ENCODE measurements at places on chromosomes 6 and 20.

- no peak for DNase-seq
These were observed 77.0 kb downstream of the CDH4 start for GRCh38 chr20:61328911-61329558.

DNA sequence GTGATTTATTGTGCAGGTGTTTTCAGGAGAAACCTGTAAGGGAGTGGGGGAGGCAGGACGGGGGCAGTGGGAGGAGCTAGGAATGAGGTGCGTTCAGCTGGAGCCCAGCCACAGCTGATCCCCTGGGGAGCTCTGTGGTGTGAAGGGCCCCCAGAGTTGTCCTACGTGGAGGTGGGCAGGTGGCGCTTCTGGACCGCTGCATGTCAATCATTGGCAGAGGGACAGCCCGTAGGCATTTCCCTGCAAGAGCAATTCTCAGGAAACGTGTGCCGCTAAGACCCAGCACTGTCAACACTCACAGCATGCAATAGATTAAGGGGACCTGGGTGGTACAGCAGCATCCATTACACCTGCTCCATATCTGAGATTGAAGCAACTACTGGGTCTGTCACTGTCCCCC lies 88.0 kb downstream of the PRND start:
- no peak for DNase-seq

DNA sequence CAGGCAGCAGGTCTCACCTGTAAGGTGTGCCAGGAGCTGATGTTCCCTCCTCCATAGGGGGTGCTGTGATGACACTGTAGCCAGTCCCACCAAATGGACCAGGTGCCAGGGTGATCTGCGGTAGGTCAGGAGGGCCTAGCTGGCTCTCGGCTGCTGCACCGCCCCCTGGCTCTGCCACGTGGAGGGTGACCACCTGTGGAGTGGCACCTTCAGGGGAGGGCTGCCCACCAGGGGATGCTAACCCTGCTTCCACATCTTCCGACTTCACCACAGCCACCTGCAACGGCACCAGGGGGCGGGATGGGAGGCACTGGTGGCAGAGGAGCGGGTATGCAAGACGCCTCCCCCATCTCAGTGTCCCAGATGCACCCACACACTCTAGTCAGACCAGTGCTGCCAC lies 18.3 kb downstream of the ZNF335 start:
- DNase-seq: no peak

GRCh38 chr6:41937861-41938574 lies 3.6 kb downstream of the CCND3 start:
- no peak for DNase-seq

DNA sequence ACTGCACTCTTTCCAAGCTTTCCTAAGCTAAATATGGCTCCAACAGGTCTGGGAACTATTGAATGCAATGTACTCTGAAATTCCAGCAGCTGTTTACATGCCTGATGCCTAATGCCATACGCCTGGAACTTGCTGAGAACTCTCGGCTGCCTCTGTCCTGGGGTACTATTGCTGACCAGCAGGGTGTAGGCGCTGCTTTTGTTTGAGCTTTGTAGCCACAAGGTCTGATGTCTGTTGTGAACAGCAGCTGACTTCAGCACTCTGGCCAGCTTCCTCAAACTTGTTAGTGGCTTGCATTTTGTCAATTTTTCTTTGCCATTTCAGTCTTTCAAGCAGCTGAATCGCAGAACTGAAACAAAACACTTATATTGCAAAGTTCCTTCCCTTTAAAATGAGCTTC lies 26.7 kb downstream of the SAYSD1 start:
- no peak for DNase-seq

DNA sequence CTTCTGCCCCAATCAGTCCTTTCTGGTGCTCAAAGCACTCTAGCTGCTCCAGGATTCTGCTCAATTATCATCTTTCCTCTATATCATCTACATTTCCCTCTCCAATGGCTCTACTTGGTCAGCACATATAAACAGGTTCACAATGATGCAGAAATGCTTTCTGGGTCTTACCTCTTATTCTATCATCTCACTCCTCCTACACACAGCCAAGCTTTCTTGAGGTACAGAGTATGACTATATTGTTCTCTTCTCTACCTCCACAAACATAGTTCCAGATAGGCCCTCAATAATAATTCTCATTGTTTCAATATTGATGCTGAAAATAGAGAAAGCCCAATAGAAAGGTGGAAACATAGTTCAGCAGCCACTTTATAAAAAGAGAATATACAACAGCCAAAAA lies 48.2 kb downstream of the HIVEP2 start:
- no peak for DNase-seq

- DNase-seq: no peak
These were observed 600.4 kb upstream of the JAG1 start for GRCh38 chr20:11274141-11274594.

DNA sequence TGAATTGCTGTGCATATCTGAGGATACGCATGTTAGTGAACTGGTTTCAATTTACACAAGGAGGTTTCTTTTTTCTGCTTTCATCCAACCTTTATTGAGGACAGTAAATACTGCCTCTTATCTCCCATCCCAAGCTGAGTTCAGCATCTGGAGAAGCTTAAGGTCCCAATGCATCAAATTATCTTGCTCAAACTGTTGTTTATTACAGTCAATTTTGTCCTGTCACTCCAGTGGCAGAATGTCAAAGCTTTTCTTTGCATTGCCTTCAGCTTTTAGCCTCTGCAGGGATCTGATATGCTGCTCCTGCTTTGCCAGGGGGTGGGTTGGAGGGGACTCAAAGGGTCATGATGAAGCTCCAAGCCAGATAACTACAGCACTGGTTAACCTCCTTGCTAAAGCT lies 435.4 kb upstream of the SOX4 start:
- DNase-seq: no peak

DNA sequence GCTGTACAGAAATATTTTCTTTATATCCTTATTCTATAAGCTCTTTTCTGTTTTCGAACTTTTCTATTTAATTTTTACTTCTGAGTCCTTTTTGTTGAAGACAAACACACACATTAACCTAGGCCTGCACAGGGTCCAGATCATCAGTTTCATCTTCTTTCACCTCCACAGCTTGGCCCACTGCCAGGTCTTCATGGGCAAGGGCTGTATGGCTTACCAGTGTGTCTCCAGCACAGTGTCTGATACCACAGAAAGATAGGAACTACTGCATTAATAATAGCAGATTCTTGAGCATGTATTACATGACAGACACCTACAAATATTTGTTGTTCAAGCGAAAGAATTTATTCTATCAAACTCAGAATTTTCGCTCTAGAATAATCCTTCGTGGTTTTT lies 24.4 kb downstream of the QKI start:
- peak; percentile 19 for DNase-seq

GRCh38 chr20:341682-342081 lies 5.2 kb upstream of the NRSN2 start:
- no peak for DNase-seq

- no peak for DNase-seq
These were observed 194.5 kb upstream of the KHDRBS2 start for GRCh38 chr6:62480544-62480943.

DNA sequence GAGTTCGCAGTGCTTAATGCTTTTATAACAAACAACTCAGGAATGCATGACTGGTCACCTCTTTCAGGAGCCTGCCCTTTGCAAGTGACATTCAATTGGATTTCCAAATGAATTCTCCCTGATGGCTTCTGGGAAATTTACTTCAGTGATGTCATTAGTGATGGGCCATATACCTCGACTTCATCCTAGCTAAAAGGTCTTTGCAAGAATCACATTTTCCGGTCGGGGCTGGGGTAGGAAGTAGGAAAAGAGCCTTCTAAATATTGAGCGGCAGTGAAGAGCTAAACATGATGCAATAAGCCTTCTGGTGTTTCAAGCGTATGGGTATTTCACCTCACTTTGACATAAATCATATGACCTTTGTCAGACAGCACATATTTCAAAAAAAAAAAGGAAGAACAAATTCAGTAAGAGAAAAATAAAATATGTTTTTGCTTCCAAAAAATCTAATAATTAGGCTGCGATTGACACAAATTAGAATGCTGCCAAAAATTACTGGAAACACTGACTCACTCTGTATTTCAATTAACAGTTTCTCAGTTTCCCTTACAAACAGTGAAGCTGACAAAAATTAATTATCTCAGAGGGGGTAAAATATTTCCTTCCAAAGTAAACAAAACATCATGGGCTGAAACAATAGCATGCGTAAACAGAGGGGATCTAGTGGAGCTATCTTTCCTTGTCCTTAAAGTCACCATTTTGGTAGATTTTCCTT lies 39.8 kb downstream of the ADTRP start:
- DNase-seq: no peak

DNA sequence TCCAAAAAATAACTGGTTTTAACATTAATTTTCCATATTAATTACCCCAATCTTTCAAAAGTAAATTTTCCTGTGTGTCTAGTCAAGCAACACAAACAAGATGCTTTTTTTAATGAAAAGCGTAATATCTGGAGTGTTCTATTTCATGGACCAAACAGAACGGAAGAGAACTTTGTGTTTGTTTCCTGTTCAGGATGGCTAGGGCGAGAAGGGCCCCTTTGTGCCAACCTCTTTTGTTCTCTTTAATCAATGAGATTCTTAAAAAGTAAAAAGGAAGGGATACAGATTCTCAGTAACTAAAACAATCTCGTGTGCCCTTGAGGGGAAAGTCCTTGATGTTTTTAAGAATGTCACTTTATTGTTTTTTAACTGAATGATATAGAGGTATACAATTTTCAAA lies 55.7 kb downstream of the GNAS start:
- no peak for DNase-seq

DNA sequence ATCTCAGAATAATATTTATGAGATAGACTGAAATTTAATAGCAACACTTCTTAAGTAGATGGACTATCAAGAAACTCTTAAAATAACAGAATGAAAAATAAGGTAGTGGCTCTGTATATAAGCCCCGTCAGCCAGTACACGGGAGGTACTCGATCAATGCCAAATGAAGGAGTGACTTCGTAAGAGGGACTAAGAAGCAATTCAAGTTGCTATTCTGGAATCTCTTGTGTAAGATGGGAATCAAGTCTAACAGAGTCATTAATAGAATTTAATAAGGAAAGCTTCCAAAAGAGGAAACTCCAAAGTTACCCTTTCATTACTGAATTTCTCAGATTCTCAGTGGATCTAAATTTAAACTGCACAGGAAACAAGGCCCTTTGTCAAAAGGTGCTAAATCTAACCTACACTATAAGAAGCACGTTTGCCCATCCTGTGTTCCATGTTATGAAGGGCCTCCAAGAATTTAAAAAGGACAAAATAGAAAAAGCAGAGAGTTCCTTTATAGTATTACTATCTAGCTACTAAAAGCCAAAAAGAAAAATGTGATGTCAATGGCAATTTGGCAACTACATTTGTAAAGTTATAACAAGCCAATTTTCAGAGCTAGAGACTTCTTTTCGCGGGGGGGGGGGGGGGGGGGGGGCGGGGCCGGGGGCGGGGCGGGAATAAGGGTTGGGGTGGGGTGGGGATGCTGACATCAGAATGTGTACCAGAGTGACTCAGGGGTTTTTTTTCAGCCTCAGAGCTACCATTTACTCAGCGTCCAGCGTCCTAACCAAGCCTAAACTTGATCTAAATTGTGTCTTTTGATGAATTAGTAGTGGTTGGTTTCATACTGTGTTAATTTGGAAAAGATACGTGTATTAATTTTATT lies 200.6 kb downstream of the GMPR start:
- DNase-seq: no peak

GRCh38 chr6:11769244-11769643 lies 9.4 kb downstream of the ADTRP start:
- no peak for DNase-seq

DNA sequence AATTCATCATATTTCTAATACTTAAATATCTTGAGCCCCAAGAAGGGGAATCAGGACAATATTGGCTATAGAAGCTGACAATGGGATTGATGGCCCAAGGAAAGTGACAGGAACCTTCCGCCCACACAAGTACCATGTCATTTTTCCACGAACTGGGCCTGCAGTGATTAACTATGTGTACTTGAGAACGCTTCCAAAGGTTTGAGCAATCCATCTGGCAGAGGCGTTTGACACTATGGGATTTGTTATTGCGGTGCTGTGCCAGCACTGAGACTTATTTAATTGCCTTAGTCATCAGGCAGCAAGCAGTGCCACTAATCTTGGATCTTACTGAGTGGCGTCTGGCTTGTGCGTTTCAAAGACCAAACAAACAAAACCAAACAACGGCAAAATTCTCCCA lies 135.6 kb upstream of the UST start:
- no peak for DNase-seq

GRCh38 chr6:137926207-137926731 lies 59.2 kb downstream of the TNFAIP3 start:
- peak; percentile 19 for DNase-seq

DNA sequence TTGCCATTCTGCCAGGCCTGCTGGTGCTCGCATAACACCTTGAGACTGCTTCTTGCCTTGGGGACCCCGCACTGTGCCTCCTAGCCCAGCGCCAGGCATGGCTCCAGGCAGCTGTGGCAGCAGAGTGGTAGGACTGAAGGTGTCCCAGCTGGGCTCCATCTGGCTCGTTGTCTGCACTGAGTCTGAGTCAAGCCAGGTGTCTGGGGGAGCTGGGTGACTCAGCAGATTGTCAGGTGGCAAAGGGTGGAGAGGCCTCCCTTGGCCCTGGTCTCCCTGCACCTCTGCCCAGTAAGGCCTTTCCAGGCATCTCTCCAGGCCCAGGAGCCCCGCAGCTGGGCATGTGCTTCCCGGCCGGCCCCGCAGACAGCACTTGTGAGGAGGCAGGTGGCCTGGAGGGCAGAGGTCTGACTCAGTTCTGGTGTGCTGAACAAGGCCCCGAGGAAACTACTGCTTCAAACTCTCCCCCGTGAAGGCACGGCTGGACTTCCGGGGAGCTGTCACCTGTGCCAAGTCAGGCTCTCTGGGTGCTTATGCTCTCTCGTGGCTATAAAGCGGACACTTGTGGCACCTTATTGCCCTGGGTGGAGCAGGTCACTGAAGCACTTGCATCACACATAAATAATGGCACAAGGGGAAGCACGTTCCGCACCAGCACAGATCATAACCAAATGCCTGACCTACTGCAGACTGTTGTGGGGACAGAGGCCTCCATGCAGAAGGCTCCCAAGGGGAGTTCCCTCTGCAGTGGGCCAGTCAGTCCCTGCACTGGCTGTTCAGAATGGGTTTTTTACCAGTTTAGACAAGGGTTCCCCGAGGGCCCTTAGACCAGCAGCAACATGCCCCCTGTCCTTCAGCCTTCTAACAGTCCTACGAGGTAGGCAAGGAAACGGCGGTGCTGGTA lies 27.5 kb downstream of the FOXC1 start:
- DNase-seq: no peak

- no peak for DNase-seq
These were observed 22.6 kb downstream of the TOP1 start for GRCh38 chr20:41051009-41051825.

- no peak for DNase-seq
These were observed 22.3 kb downstream of the NPEPL1 start for GRCh38 chr20:58714923-58715351.

- DNase-seq: no peak
These were observed 59.2 kb upstream of the CD93 start for GRCh38 chr20:23145281-23145700.

- DNase-seq: no peak
These were observed 216.5 kb downstream of the ARHGAP18 start for GRCh38 chr6:129493354-129493902.
